Germinal center (tissue), 1 donor: ENCODE measurements at places on chromosomes 4 and X.

DNA sequence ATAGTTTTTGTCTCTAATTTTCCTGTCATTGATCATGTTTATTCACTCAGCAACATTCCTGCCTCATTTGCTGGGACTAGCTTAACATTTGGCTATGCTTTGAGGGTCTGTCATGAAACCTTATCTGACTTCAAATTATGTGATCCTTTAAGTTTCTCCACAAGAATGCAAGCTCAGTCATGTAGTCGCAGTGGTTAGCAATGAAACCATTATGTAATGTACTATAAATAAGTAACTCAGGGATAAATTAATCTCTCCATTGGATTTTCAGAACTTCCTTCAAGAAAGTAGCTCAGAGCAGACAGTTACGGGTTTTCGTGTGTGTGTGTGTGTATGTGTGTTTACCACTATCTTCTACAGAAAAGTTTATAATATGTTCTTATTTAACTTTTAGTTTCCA, 993.6 kb downstream of the ADGRL3 start:
- DNase-seq: no peak

- DNase-seq: no peak
Observed at GRCh38 chrX:24355095-24355494, 5.3 kb upstream of the SUPT20HL1 start.

DNA sequence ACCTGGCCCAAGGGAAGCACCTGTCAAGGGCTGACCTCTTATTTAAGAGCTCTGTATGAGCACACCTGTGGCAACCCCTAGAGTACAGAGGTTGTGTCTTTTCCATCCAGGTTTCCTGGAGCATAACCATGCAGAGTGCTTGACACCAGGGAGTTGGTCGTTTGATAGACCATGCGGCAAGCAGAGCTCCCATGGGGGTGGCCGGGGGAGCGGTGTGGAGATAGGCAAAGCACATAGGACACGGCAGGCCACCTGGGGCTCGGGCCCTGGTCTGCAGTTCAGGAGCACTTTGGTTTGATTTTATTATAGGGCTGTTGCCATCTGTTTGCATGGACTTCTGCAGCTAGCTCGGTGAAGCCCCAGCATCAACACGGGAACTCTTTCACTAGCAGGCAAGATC, 95.0 kb upstream of the MTM1 start:
- DNase-seq: no peak

DNA sequence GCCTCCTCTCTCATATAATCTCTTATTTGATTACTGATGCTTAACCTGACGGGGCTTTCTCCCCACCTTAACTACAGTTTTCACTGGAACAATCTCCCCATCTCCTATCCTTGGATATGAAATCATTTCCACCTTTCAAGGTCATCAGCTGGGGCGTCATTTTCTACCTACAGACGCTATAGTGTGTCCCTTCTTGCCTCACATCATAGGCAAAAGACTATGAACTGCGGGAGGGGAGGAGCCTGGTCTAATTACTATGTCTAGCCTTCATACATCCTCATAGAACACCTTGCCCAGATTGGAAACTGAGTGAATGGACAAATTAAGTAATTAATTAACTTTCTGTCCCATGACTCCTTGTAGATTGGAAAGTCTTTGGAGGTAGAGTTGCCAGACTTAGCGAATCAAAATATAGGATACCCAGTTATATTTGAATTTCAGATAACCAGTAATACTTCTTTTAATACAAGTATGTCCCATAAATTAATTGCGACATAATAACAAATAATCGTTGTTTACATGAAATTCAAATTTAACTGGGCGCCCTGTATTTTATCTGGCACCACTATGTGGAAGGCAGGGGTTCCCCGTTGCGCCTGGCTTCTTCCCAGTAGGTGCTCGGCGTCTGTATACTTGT, 752 bp upstream of the ATP6AP2 start:
- no peak for DNase-seq

DNA sequence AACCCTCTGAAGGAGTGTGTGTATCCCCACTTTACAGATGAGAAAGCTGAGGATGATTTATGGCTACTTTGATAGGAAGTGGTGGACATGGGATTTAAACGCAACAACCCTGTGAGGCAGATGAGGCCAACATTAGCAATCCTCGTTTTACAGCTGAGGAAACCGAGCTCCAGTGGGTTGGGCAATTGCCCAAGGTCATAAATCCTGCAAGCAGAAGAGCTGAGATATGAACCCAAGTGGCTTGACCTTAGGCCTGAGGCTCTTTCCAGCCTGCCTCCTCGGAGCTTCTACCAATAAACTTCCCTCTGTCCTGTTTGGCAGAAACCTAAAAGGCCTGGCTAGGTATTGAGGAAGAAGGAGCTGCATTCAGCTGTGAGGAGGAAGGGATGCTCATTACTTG, 185.5 kb upstream of the RBPJ start:
- no peak for DNase-seq

GRCh38 chr4:15188605-15189539, 186.6 kb downstream of the CPEB2 start:
- DNase-seq: no peak

- no peak for DNase-seq
Observed at GRCh38 chrX:4091046-4091760, 377.8 kb upstream of the PRKX start.

DNA sequence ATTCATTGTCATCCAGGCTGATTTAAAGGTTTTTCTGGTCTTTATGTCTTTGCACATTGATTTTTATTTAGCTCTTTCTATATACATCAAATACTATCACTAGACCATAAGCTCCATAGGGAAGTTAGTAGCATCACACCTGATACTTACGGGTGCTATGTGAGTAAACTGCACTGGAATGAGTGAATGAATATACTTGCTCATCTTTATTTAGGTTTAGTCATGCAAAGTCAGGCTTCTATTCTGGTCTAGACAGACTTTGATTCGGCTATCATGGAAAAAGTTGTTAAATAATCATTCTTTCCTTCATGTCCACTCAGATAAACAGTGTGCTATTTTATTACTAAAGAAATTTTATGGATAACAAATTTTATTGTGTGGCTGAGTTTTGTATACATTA, 457.8 kb upstream of the PCDH7 start:
- no peak for DNase-seq

DNA sequence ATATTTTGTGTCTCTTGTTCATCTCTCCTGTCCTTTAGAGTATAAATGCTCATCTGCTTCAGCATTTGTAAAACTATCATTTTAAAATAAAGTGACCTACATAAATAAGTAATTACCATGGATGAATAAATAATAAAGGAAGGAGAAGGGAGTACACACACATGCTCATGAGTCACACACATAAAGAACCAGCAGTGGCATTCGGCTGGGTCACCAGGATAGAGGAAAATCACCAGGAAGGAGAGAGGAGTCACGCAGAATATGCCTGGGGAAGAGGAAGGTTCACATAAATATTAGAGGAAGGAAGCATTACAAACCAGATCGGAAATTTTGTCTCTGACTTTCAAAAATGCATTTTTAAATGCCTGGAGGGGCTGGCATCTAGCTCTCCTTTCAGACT, 38.5 kb upstream of the MED14 start:
- no peak for DNase-seq

- no peak for DNase-seq
Observed at GRCh38 chr4:27181693-27182092, 321.1 kb downstream of the STIM2 start.

GRCh38 chr4:173520921-173521466, 9.0 kb downstream of the HAND2 start:
- no peak for DNase-seq

- no peak for DNase-seq
Observed at GRCh38 chrX:50853399-50853798, 39.4 kb upstream of the SHROOM4 start.

DNA sequence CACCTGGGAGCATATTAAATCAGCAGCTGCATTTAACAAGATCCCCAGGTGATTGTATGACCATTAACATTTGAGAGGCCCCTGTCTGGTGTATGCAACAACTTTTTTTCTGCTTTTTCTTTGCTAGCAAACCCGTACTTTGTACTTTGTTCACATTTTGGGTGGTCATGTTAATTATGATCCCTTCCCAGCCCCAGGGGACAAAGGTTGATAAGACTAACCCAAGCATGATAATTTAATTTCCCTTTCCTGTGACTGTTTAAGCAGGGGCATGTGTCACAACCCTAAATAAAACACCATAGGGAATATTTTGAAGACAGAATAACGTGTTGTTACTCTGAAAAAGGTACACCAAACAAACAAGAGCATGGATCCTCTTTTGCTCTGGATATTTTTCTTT, 332.0 kb downstream of the PCDH18 start:
- no peak for DNase-seq

DNA sequence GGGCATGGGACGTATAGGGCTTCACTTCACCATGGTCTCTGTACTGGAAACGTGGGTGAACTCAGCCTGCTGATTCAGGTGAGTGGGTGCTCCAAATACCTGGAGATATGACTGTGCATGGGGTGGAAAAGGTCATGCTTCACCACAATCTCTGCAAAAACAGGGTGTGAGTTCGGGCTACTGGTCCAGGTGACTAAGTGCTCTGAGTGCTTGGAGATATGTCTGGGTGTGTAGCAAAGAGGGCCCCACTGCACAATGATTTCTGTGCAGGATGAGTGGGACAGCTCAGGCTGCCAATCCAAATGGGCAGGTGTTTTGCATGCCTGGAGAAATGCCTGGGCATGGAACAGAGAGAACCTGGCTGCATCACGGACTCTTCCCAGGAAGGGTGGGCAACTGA, 11.2 kb upstream of the CPXCR1 start:
- DNase-seq: no peak

DNA sequence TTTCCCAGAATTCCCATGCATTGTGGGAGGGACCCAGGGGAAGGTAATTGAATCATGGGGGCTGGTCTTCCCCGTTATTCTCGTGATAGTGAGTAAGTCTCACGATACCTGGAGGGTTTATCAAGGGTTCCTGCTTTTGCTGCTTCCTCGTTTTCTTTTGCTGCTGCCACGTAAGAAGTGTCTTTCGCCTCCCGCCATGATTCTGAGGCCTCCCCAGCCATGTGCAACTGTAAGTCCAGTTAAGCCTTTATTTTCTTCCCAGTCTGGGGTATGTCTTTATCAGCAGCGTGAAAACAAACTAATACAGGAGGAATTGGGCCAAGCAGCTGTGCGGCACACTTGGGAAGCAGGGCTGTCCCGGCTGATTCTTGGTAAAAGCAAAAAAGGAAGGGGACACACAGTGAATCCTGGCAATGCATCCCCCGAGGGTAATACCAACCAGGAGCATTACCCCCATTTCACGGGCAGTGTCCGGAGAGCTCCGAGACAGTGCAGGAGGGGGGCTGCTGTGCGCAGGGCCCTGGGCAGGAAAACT, 185.7 kb downstream of the AFAP1 start:
- no peak for DNase-seq

DNA sequence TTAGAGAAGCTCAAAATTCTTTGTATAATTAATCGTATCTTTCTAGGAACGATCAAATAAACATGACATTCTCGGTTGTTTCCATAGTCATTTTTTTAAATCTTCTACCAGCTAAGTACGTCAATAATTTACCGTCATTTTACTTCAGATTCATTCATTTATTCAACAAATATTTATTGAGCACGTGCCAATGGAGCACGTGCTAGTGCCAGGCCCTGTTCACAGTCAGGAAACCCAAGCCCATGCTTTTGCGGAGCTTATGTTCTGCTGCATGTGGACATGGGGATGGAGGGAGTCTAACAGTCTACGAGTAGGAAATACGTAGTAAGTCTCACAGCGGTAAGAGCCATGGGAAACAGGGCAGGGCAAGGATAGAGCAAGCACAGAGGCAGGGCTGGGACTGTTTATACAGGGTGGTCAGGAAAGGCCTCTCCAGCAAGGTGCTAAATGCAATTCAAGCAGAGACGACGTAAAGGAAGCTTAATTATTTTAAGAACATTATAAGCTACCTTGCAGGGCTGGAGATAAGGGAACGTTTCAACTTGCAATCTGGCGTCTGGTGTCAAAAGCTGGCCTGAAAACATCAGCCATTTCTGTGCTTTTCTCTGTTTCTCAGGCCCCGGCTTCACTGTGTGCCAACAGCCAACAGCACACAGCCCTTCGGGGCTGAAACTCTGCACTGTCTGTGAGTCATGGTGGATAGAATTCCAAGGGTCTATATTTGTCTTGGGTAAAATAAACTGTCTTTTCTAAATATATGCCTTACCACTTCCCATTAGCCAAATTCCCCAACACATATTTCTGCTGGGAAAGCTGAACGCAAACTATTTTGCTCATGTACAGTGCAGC, 517.1 kb upstream of the ZFP42 start:
- DNase-seq: no peak

DNA sequence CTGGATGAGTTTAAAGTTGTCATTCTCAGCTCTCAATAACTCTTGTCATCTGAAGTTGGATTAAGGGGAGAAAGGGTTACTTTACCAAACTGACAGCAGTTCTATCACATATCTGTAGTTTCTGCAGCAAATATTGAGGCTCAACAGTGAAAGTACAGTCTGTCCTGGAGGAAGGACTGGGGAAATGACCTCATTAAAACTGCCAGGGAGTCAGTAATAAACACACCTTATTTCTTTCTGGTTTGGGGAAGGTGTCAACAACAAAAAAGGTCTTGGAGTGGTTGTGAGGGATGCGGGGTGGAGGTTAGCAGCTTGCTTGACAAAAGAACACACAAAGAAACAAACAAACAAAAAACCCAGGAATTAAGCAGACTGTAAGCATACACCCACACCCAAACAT, 1418.0 kb downstream of the STIM2 start:
- DNase-seq: no peak

- no peak for DNase-seq
Observed at GRCh38 chr4:100869276-100869675, 351.5 kb upstream of the EMCN start.

DNA sequence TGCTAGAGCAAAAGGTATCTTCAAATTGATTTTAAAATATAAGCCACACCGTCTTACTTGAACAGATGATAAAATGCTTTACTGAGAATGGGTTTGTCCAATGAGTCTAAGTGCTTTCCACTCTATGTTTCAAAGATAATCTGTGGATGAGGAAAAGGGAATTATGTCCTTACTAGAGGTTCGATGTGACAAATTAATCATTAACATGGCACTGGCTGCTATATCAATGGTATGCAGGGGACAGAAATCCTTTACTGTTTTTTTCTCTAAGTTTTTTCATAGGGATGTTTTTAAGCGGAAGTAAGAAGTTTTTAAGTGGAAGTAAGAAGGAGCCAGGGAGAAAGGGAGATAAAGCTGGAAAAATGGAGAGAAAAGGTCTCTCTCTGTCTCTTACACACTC, 38.0 kb downstream of the MID1IP1 start:
- no peak for DNase-seq

DNA sequence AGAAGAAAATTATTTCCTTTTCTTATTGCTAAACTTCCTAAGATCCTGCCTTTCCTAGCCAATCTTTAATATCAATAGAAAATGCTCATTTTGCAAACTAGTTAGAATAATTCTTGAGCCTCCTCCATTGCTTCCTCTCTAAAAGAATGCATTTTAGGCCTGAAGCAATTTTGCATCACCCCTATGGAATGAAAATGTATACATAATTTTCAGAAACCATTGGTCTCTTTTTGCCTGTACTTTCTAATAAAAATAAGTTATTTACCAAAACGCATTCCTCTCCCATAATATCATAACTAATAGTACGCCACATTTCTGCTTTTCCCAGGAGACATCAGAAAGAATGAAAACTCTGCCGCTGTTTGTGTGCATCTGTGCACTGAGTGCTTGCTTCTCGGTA, 1.7 kb downstream of the MUC7 start:
- no peak for DNase-seq

- no peak for DNase-seq
Observed at GRCh38 chr4:79886021-79886420, 187.0 kb downstream of the ANTXR2 start.
